ENCODE measurements at places on chromosomes 13 and 19.
A peak's percentile ranks its signal among the peaks of the same experiment; 100 is the strongest.

DNA sequence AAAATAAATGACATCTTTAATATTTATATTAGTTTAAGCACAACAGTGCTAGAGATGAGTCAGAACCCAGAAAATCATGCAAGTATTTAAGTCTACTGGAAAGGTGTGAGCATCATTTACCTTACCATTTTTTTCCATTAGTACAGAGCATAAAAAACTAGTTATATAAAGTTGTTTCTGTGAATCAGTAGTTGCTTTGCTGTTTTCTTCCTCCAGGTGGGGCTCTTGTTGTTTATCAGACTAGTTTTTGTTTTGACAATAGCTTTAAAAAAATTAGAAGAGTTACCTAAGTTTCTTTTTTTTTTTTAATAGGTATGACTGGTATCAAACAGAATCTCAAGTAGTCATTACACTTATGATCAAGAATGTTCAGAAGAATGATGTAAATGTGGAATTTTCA is 12.7 kb downstream of the SUGT1 start:
- H3K27me3 ChIP-seq: no peaks in the 10 kb centered on the region
- DNase-seq: no peak
- H3K4me1 ChIP-seq: no peaks in the 10 kb centered on the region
- H3K27ac ChIP-seq: no peak overlapping the region
- no peak overlapping the region for H3K4me3 ChIP-seq

DNA sequence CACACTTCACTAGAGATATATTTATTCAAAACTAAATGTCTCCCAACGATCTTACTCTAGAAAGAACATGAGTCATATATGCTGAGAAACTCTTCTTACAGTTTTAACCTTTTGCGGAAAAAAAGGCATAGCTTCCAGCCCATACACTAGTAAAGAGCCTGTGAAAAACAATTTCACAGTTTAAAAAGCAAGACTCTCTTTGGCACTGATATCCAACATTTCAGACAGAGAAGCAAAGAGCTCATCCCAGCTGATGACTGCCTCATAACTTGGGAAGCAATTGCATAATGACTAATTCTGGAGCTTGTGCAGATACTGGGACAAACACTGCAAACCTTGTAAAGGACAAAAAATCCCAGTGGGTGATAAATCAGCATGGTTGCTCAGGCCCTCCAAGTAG is 88.0 kb downstream of the ENOX1 start:
- no peak overlapping the region for H3K27ac ChIP-seq
- no peak overlapping the region for H3K4me3 ChIP-seq
- no peaks in the 10 kb centered on the region for H3K36me3 ChIP-seq
- DNase-seq: no peak
- no peaks in the 10 kb centered on the region for H3K4me1 ChIP-seq

DNA sequence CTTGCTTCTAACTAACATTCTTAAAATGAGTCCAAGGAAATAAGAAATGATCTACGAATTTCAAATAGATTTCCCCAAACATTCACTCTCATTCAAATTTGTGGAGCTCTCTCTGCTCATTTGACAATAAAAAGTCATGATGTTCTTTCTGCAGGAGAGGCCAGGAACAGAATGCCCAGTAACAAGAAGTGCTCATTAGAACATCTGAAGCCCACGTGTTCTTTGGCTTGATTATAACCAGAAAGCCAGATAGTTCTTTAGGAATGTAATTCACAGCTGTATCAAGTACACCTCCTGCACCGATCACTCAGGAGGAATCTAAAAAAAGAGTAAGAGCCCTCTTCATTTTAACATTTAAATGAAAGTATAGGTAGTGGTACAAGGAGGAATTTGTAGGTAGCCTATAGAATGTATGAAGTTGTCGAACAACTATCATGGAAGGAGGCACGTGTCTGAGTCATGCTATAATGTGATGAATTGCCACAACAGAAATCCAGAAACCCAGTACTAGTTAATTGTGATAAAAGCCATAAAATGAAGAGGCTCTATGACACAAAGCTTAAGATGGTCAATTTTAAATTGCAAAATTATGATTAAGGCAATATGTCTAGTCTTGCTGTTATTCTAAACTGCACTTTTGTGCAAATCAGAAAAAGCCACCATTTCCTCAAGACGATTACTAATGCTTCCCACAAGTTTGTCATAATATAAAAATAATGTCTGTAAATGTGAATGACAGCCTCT is 12.8 kb downstream of the MEDAG start:
- no peaks in the 10 kb centered on the region for H3K4me1 ChIP-seq
- DNase-seq: no peak
- H3K27me3 ChIP-seq: peaks cover 5% of the 10 kb centered on the region
- no peaks in the 10 kb centered on the region for H3K36me3 ChIP-seq
- no peak overlapping the region for H3K4me3 ChIP-seq

- no peak for DNase-seq
- H3K27ac ChIP-seq: no peak overlapping the region
- peaks cover 11% of the 10 kb centered on the region for H3K4me1 ChIP-seq
- no peaks in the 10 kb centered on the region for H3K27me3 ChIP-seq
Measured at GRCh38 chr13:112592647-112593046, 4.7 kb upstream of the TUBGCP3 start.

DNA sequence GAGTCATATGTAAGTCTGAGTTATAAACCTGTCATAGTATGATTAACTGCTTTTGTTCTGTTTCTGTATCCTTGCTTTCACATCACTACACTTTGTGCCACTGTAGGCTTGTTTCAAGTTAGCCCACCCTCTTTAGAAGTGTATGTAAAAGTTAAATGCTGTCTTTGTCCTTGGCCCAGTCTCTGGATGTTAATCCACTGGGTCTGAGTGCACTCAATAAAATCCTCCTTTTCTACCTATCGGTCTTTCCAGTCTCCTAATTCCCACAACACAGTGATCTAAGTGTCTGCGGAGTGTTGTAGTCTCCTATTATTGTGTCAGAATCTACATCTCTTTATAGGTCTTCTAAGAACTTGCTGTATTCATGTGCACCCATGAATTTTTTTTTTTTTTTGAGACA is 14.1 kb downstream of the ZNF429 start:
- H3K36me3 ChIP-seq: peaks cover 29% of the 10 kb centered on the region
- no peaks in the 10 kb centered on the region for H3K27me3 ChIP-seq
- DNase-seq: no peak

GRCh38 chr19:41957161-41957837 is 1.8 kb downstream of the RABAC1 start:
- no peak overlapping the region for H3K27ac ChIP-seq
- peaks cover 16% of the 10 kb centered on the region for H3K4me1 ChIP-seq
- H3K27me3 ChIP-seq: no peaks in the 10 kb centered on the region
- no peak overlapping the region for H3K4me3 ChIP-seq
- no peaks in the 10 kb centered on the region for H3K36me3 ChIP-seq

- H3K4me1 ChIP-seq: peaks cover 6% of the 10 kb centered on the region
- no peak for DNase-seq
- H3K36me3 ChIP-seq: no peaks in the 10 kb centered on the region
- no peak overlapping the region for H3K4me3 ChIP-seq
Measured at GRCh38 chr19:23415034-23415433, 19.8 kb upstream of the ZNF91 start.

- no peaks in the 10 kb centered on the region for H3K27me3 ChIP-seq
- no peaks in the 10 kb centered on the region for H3K36me3 ChIP-seq
- H3K27ac ChIP-seq: no peak overlapping the region
- H3K4me1 ChIP-seq: no peaks in the 10 kb centered on the region
- no peak overlapping the region for H3K4me3 ChIP-seq
Measured at GRCh38 chr13:64912141-64912540, 2318.0 kb downstream of the PCDH9 start.

- H3K27ac ChIP-seq: no peak overlapping the region
- no peak overlapping the region for H3K4me3 ChIP-seq
- no peaks in the 10 kb centered on the region for H3K36me3 ChIP-seq
- DNase-seq: no peak
- H3K4me1 ChIP-seq: no peaks in the 10 kb centered on the region
- no peaks in the 10 kb centered on the region for H3K27me3 ChIP-seq
Measured at GRCh38 chr19:16032509-16033135, 43.7 kb upstream of the TPM4 start.

- no peak for DNase-seq
- no peaks in the 10 kb centered on the region for H3K27me3 ChIP-seq
- no peak overlapping the region for H3K27ac ChIP-seq
Measured at GRCh38 chr13:25207291-25207810, 35.3 kb upstream of the AMER2 start.

DNA sequence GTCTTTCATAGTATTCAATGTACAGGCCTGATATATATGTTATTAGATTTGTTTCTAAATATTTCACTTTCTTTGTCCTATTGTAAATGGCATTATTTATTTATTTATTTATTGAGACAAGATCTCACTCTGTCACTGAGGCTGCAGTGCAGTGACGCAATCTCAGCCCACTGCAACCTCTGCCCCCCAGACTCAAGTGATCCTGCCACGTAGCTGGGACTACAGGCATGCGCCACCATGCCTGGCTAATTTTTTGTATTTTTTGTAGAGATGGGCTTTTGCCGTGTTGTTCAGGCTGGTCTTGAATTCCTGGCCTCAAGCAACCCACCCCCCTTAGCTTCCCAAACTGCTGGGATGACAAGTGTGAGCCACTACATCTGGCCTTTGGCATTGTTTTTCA is 5.4 kb upstream of the GAS6 start:
- H3K36me3 ChIP-seq: no peaks in the 10 kb centered on the region
- DNase-seq: no peak
- H3K27ac ChIP-seq: no peak overlapping the region
- H3K4me3 ChIP-seq: no peak overlapping the region

GRCh38 chr13:89880201-89880600 is 1467.3 kb upstream of the MIR17HG start:
- no peak overlapping the region for H3K4me3 ChIP-seq
- no peak for DNase-seq
- no peaks in the 10 kb centered on the region for H3K4me1 ChIP-seq
- H3K27me3 ChIP-seq: no peaks in the 10 kb centered on the region
- no peaks in the 10 kb centered on the region for H3K36me3 ChIP-seq
- H3K27ac ChIP-seq: no peak overlapping the region

DNA sequence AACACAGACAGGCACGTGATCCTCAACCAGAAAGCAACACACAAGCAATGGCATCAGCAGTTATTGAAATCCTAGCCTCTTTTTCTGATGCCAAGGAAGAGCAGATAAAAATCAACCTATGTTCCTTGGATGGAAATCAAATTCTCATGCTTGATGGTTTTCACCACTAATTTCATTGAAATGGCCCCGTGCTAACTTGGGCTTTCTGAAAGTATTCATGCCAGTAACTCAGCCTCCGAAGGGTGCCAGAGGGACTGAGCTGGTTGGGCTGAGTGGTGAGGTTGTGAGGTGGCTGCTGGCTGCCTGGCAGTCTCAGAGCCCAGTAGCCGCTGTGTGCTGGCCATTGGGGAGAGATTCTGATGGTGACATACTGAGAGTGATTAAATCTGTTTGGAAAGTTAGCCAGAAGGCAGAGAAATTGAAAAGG is 309.3 kb downstream of the DCT start:
- H3K4me1 ChIP-seq: no peaks in the 10 kb centered on the region
- H3K4me3 ChIP-seq: no peak overlapping the region

DNA sequence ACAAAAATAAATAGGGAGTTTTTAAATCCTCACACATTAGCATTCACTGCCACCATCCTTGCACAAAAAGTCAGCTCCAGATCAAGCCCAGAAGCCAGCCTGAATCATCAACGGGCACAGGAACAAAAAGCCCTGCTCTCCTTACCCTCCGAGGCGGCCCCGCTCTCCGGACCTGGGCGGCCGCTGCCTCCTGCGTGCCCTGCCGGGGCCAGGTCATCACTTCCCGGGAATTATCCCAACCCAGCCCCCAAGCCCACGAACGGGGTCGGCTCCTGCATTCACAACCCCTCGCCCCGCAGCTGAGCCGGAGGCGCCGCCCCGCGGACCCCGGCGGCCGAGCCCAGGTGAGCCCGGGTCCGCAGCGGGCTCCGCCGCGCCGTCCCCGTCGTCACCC is 754 bp downstream of the DNAJB1 start:
- no peaks in the 10 kb centered on the region for H3K27me3 ChIP-seq
- H3K4me3 ChIP-seq: peak overlapping the region; percentile 98
- H3K4me1 ChIP-seq: peaks cover 77% of the 10 kb centered on the region

- no peaks in the 10 kb centered on the region for H3K36me3 ChIP-seq
- no peaks in the 10 kb centered on the region for H3K4me1 ChIP-seq
- no peak for DNase-seq
- no peaks in the 10 kb centered on the region for H3K27me3 ChIP-seq
Measured at GRCh38 chr19:29896802-29897201, 45.2 kb upstream of the URI1 start.

GRCh38 chr19:16585808-16586476 is 13.7 kb upstream of the SLC35E1 start:
- no peaks in the 10 kb centered on the region for H3K27me3 ChIP-seq
- no peak overlapping the region for H3K4me3 ChIP-seq
- no peaks in the 10 kb centered on the region for H3K36me3 ChIP-seq

DNA sequence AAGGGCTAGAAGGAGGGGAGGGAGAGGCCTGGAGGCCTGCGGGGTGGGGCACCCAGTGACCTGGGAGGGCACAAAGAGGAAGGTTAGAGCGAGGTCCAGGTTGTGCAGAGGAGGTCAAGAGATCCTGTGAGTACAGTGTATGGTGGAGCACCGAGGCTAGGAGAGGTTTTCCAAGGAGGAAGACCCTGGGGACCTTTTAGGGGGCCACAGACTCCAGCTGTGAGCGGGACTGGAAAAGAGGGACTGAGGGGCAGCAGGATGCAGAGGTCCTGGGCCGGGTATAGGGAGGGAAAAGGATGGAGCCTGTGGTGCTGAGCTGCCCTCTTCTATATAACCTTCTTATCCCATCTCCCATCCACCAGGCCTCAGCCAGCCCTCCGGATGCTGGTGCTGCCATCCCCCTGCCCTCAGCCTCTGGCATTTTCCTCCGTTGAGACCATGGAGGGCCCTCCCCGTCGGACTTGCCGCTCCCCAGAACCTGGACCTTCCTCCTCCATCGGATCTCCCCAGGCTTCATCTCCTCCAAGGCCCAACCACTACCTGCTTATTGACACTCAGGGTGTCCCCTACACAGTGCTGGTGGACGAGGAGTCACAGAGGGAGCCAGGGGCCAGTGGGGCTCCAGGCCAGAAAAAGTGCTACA is 863 bp downstream of the ZNF581 start:
- DNase-seq: no peak
- H3K27ac ChIP-seq: peak overlapping the region; percentile 72
- H3K4me3 ChIP-seq: peak overlapping the region; percentile 71
- no peaks in the 10 kb centered on the region for H3K27me3 ChIP-seq

DNA sequence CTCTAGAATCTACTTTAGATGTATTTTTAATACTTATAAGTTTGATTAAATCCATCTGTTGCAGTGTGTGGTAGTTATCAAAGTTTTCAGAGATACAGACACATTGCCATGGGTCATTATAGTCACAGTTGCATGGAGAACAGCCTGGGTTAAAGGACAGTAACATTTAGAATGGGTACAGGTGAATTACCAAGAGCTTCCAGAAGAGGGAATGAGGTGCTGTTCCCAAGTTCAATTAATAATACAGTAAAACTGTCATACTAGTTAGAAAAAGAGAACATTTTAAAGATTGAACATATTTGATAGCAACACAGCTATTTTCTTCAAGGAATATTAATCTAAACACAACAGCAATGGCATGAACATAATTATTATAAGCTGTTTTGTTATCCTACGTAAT is 322.6 kb upstream of the SLC10A2 start:
- H3K4me1 ChIP-seq: no peaks in the 10 kb centered on the region
- H3K27me3 ChIP-seq: no peaks in the 10 kb centered on the region
- no peak for DNase-seq
- H3K4me3 ChIP-seq: no peak overlapping the region

Data from CD8-positive, alpha-beta memory T cell (primary cell).